ENCODE measurements at places on chromosomes 13 and 19.
A peak's percentile ranks its signal among the peaks of the same experiment; 100 is the strongest.

DNA sequence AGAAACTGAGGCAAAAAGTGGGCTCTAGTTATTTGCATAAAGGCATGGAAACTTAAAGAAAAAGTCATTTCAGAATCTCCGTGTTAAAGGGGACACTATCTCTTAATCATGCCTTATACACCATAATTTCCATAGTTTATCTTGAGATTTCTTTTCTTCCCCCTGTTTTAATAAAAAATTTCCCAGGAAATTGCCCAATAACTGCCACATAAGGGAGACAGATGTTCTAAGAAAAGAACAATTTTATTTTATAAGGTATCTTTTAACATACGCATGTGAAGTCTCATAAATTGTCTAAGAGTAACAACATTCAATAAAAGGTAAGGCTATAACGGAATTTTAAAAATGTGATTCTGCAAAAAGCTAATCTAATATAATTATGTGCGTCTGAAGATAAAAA is 371.3 kb downstream of the IRS2 start:
- no peak for DNase-seq

GRCh38 chr13:50410921-50411746 is 395.9 kb downstream of the KCNRG start:
- no peak for DNase-seq

GRCh38 chr19:11457115-11457514 is 21.7 kb downstream of the PRKCSH start:
- no peak for DNase-seq

- DNase-seq = no peak
These were observed 239.3 kb downstream of the LMO7 start for GRCh38 chr13:75875450-75875849.

DNA sequence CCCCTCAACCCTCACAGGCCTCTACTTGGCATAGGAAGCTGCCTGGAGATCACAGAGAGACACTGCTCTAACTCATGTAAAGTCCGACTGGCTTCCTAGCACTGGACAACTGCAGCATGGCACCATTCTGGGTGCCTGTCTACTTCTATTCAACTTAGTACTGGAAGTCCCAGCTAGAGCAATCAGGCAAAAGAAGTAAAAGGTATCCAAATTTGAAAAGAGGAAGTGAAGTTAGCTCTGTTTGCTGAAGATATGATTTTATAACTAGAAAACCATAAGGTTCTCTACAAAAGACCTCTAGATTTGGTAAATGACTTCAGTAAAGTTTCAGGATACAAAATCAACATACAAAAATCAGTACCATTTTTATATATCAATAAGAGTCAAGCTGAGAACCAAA is 1017.6 kb downstream of the PCDH9 start:
- DNase-seq = no peak

DNA sequence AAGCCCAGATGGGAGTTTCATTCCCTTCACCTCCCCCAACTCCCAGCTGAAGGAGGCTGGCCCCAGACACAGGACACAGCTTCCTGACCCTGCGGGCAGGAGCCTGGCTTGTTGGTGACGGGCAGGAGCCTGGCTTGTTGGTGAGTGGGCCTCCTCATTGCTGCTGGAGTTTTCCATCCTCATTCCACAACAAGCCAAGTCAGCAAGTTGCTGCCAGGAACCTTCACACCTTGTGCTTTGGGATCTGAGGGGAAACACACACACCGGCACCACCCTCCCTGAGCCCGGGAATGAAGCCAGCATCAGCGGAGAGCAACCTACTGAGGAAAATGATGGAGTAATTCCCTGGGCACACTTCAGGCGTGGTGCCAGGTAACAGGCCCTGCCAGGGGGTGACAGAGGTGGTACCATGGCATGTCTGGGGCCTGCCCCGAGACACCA is 74.9 kb downstream of the ALOX5AP start:
- DNase-seq = no peak

GRCh38 chr19:1273263-1274041 is 1.9 kb upstream of the FAM174C start:
- no peak for DNase-seq

DNA sequence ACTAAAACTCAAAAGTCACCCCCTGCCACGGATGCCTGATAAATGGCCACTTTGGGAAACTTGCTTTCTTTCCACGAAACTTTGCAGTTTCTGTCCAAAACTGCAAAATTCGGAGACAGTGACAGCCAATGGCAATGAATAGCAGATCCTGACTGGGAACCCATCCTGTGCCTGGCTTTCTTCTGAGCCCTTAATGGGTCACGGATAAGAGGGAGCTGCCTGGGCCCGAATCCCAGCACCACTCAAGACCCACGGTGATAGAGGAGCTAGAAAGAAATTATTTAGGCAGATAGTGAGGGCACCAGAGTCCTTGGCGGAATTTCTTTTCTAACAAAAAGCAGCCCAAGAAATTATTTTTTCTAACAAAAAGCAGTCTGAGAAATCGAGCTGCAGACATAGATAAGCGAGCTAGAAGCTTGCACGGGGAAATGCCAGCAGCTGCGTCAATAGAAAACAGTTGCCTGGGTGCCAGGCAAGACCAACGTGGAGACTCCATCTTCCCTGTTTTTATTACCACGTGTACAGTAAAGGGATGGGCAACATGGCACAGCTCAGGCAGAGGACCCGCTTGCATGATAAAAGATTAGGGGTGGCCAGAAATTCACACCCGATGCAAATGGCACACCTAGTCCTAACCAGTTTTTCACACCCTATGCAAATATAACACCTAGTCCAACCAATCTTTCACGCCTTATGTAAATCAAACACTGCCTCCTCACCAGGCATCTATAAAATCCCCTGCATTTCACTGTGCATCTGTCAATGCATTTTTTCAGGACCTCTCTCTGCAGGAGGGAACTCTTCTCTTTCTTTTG is 7.1 kb upstream of the HSH2D start:
- peak; percentile 74 for DNase-seq

DNA sequence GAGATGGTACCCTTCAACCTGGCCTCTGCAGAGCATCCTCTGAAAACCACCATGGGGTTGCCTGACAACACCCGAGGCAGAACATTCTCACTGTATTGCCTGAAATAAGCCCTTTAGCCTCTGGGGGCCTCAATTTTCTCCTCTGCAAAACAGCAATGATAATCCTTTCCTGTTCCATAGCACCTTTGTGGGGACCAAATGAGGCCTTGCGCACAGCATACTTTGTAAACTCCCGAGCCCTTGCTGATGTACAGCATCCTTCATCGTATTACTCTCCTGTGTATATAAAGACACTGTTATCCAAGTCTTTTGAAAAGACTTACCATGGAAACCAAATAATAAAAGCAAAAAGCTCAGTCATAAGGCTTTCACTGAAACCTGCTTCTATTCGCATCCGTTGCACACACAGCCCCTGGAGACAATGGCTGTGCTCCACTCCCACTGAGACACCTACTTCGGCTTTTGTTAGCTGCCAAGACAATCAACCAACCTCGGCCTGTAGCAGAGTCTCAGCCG is 276.0 kb downstream of the FOXO1 start:
- DNase-seq = peak; percentile 46

GRCh38 chr19:15288146-15288963 is 44.0 kb downstream of the BRD4 start:
- DNase-seq = peak; percentile 67

- no peak for DNase-seq
These were observed 572.4 kb downstream of the UQCRFS1 start for GRCh38 chr19:28640506-28640905.

DNA sequence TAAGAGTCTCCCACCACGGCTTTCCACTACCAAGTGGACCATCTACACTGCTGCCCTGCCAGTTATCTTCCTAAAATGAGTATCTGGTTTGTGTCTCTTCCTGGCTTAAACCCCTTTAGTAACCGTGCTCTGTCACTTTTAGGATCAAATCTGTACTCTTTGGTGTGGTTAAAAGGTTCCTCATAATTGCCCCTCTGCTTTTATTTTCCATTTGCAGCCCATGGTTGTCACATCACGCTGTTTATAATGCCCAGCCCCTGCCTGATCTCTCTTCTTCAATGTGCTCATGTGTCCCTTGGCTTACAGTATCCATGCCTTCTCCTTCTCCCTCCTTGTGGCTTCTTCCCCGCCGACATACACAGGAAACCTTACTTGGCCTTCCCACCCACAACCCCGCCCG is 100.1 kb downstream of the DGKH start:
- DNase-seq = no peak

DNA sequence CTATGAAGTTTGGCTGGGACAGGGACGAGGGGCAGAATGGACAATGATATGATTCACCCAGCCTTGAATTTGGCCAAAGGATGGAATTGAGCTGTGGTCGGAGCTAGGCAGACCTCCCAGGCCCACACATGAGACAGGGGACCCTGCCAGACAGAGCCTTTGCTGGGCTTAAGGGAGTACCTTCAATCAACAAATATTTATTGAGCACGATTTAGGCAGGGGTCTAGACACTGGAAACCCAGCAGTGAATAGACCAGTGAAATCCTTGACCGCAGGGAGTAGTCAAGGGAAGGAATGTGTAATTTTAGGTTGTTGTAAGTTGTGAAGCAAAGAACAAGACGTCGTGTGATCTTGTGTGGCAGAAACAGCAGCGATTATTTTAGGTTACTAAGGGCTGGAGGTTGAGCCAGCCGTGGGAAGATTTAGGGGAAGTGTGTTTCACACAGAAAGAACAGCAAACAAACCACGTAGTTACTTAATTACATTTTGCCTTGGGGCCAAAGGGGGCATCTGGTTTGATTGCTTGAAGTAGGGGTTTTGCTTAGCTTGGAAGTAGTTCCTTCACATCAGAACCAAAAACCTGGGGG is 16.9 kb upstream of the AP1M2 start:
- DNase-seq = peak; percentile 76

GRCh38 chr13:25143706-25144105 is 28.4 kb downstream of the AMER2 start:
- no peak for DNase-seq

GRCh38 chr13:40639221-40639681 is 27.2 kb downstream of the FOXO1 start:
- DNase-seq = no peak

- DNase-seq = no peak
These were observed 1146.3 kb upstream of the MIR17HG start for GRCh38 chr13:90201202-90201601.

DNA sequence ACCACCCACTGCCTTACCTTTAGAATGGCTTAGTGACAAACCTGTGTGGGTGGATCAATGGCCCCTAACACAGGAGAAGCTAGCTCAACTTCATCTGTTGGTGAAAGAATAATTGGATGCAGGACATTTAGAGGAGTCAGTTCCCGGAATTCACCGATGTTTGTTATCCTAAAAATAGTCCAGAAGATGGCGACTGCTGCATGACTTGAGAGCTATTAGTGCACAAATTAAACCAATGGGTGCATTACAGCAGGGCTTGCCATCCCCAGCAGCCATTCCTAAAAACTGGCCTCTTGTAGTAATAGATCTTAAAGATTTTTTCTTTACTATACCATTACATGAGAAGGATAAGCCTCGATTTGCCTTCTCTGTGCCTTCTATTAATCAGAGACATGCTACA is 46.8 kb upstream of the ZNF726 start:
- no peak for DNase-seq

DNA sequence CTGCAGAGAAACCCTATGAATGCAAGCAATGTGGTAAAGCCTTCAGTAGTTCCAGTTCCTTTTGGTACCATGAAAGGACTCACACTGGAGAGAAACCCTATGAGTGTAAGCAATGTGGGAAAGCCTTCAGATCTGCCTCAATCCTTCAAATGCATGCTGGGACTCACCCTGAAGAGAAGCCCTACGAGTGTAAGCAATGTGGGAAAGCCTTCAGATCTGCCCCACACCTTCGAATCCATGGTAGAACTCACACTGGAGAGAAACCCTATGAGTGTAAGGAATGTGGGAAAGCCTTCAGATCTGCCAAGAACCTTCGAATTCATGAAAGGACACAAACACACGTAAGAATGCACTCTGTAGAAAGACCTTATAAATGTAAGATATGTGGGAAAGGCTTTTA is 14.7 kb downstream of the ZNF763 start:
- DNase-seq = no peak

All from Karpas-422 (cell line).